Activated B cell treated with CpG ODN at 0.5 μM for 24 hours (primary cell): ENCODE measurements at places on chromosomes 6 and 20. TPM values are rescaled to one million over a fixed set of nuclear protein-coding genes. Genes with fewer than 3 reads are reported as not detected.

ZSCAN12 gene
- 12.8 and 13.0 TPM in 2 replicates for total RNA-seq

ZSCAN31 gene
- total RNA-seq = 1.0 and 3.6 TPM in 2 replicates

NNAT gene
- 0.40 TPM in 1 of 2 replicates, not detected in the other for total RNA-seq

EDN1 gene
- total RNA-seq = 0.56 and 0.91 TPM in 2 replicates

TTI1 gene
- 27.1 and 30.1 TPM in 2 replicates for total RNA-seq

CFB gene
- total RNA-seq = 0.29 TPM in 1 of 2 replicates, not detected in the other

SLC32A1 gene
- not detected in 2 replicates for total RNA-seq

JPH2 gene
- total RNA-seq = not detected in 2 replicates

PRL gene
- total RNA-seq = not detected in 2 replicates

TMEM14A gene
- 6.6 and 7.7 TPM in 2 replicates for total RNA-seq

TMEM239 gene
- total RNA-seq = not detected in 2 replicates

NRSN1 gene
- total RNA-seq = not detected in 2 replicates

SIRPB1 gene
- total RNA-seq = 1.1 and 1.4 TPM in 2 replicates

TMEM244 gene
- not detected in 2 replicates for total RNA-seq

SRSF12 gene
- total RNA-seq = not detected in 2 replicates

DNA sequence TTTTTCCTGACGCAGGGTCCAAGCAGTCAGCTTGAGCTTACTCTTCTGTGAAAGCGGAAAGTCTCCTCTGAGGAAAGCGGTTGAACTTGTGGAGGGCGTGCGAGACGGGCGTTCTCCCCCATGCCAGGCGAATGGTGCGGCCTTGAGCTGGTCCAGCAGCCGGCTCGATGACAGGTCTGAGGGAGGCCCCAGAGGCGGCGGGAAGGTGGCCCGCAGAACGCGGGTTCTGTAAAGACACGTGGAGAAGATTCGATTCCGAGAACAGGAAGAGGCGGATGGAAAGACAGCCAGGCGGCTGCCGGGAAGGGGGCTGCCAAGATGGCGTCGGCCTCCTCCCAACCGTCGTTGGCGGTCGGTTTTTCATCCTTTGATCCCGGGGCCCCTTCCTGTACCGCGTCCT, 75.6 kb upstream of the TXNDC5 start:
- DNase-seq = no peak

- no peak for DNase-seq
These were observed 1.1 kb downstream of the BAG2 start for GRCh38 chr6:57173056-57173885.

DNA sequence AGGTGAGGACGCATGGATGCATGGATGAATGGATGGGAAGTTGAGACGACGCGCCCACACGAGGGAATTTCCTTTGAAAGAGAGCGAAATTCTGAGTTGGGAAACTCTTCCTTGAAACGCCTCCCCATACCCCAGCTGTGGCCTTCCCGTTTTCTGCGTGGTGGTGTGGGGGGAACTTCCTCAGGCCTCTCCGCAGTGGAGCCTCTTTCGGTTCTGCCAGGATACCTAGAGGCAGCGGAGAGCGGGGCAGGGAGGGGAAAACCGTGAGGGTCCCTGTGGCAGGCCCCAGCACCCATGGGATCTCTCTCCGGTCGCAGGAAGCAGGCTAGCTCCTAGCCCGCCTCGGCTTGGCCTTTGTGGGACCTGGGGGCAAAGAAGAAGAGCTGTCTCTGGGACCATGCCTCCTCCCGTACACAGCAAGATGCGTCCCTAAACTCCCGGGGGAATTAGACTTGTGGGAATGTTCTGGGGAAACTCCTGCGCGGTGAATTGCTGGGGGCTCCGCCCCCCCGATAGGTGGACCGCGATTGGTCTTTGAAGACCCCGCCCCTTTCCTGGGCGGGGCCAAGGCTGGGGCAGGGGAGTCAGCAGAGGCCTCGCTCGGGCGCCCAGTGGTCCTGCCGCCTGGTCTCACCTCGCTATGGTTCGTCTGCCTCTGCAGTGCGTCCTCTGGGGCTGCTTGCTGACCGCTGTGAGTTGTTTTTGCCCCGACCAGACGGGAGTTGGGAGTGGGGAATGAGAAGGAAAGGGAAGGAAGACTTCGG, at the start of gene CD40:
CD40 (plus strand) TSS at position 611 of the 764 bp plus-strand sequence; CDS start at position 641, 30 bp downstream.
- peak; percentile 91 for DNase-seq

GRCh38 chr20:37228082-37228481, 33.5 kb downstream of the GHRH start:
- DNase-seq = no peak

DNA sequence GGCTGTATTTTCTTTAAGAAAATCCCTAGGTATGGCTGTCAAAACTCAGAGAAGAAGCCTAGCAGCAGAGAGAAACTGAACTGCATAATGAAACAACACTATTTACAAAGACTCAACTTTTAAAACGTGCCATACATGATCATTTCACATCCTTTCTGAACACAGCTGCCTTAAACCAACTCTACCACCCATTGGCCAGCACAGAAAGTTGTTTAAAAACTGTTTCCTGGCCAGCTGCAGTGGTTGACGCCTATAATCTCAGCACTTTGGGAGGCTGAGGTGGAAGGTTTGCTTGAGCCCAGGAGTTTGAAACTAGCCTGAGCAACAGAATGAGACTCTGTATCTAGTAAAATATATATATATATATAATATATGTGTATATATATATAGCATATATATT, 336.4 kb upstream of the SOX4 start:
- DNase-seq = no peak

DNA sequence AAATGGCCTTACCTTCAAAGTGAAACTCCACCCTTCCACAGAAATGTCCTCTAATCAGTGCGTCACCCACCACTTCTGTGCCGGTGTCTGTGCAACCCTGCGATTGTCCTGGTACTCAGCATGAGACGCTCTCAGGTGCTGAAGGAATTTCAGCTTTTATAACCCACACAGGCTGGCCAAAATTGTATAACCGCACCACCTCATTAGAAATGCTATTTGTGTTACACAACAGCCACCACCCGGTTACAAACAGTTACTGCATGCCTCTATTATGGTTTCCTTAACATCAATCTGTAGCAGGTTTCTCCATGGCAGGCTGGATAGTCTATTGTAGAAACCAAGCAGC, 51.5 kb downstream of the SLC23A2 start:
- no peak for DNase-seq

DNA sequence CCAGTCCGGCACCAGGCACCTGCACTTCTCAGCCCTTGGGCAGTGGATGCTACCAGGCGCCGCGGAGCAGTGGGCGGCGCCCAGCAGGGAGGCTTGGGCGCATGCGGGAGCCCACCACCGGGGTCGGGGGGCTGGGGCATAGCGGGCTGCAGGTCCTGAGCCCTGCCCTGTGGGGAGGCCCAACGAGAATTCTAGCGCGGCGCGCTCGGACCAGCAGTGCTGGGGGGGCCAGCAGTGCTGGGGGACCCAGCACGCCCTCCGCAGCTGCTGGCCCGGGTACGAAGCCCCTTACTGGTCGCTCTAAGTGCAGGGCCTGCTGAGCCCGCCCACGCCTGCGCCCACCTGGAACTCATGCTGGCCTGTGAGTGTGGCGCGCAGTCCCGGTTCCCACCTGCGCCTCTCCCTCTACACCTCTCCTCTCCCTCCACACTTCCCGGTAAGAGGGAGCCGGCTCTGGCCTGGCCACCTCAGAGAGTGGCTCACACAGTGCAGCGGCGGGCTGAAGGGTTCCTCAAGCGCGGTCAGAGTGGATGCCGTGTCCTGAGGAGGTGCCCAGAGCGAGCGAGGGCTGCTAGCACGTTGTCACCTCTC, 28.5 kb upstream of the SERPINB1 start:
- DNase-seq = no peak

DNA sequence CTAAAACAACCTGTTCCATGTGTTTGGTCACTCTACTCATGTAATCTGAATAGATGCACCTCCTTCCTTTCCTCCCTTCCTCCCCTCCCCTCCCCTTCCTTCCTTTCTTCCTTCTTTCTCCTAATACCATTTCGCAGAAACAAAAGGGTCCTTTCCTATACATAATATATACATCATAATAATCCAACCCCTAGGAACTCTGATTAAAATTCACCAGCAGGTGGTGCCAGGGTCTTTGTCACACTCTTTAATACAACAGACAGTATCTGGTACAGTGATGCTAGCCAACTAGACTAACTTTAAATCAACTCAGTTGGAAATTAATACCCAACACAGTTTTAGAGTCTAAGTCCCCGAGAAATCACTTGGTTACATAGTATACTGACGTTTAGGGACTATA, 181.2 kb upstream of the SHLD1 start:
- no peak for DNase-seq

- DNase-seq = no peak
These were observed 73.6 kb downstream of the ZMYND8 start for GRCh38 chr20:47282864-47283263.

- no peak for DNase-seq
These were observed 251.3 kb downstream of the ANKRD60 start for GRCh38 chr20:57977141-57977540.

DNA sequence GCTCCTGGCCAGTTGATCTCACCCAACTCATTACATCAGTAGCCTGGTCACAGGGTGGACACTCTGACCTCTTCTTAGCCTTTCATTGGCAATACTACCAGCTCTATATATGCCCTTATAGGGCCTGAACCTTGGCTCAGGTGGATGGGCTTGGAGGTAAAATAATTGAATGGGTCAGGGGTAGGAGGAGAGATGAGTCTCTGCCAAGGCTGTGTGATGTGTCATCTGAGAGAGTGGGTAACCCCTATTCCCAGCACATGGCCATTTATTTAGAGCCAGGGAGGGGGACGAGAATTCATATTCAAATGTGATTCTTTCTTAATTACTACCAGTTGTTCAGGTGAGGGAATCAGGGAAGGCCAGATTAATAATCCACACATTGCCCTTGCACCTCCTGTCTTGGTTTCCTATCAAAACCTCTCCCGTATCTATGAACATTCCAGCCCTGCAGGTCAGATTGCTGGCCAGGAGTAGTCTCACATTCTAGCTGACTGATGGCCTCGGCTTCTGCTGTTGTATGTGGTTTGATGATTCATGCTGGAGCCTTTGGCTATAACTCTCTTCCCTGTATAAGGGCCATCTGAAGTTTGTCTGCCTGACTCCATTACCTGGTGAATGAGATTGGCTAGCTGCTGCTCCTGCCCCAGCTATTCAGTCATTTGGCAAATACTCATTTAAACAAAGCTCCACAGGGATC, 13.4 kb downstream of the C20orf173 start:
- no peak for DNase-seq

DNA sequence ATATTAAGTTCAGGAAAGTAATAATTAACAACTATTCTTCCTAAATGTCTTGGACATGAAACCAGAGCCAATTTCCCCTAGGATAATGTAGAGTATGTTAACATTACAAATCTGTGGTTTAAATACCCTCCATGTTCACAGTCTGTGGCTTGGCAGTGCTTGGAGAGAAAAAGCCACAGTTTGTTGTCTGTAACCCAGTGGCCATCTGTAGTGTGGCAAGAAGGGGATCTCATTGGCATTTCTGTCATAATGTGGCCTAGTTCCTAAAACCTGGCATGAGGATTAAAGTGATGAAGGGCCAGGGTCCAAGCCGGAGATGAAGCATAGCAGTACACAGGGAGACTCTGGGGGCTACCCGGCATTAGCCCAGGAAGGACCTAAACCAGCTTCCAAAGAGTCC, 31.2 kb downstream of the SYNE1 start:
- DNase-seq = no peak

DNA sequence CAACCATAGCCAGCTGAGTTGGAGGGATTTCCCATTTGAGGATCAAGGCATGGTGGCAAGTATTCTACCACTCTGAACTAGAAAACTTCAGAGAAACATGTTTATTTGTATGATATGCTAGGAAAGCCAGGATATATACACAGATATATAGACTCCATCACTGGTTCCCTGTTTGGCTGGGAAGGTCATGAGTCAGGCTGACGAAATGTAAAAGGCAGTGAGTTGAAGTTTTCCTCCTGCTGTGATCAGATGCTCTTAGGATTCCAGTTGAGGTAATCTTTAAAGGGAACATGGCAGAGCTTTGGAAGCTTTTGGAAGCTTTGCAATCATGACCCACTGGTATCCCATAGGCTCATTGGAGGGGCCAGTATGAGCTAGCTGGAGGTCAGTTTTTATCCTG, 1369.1 kb downstream of the EPHA7 start:
- no peak for DNase-seq

GRCh38 chr6:68237205-68237604, 397.9 kb upstream of the ADGRB3 start:
- no peak for DNase-seq

DNA sequence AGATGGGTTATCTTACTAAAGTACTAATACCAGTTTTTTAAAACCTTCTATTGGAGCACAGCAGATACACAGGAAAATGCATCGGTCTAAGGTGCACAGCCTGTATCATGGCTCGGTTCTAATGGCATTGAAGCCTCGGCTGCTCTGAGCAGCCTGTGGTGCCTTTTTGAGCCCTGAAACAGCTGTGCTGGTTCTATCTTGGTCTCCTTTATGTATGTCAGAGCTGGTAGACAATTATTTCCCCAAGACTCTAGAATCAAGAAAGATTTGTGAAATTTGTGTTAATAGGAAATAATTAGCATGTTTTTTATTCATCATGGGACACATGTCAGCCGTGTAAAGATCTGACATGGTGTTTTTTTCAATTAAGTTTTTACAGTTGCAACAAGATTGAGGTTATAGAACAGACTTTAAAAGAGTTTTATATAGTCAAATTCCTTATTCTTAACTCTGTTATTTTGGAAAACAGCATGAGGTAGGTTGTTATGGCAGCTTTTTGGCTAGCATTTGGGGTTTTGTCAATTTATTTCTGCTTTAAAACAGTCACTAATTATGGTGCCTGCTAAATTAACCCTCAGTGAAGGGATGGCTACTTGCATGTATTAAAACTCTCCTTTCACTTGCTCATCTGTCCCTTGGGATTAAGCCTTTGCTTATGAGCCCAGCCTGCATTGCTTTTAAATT, 40.3 kb upstream of the C20orf144 start:
- no peak for DNase-seq
